Stimulated activated CD4-positive, alpha-beta T cell treated with anti-CD3 and anti-CD28 coated beads, Interleukin-4, amount 100 ng/mL, for 4 hours (primary cell): ENCODE measurements at places on chromosomes 1 and 21.

- DNase-seq: no peak
Measured at GRCh38 chr1:28893403-28894102, 20.8 kb upstream of the EPB41 start.

DNA sequence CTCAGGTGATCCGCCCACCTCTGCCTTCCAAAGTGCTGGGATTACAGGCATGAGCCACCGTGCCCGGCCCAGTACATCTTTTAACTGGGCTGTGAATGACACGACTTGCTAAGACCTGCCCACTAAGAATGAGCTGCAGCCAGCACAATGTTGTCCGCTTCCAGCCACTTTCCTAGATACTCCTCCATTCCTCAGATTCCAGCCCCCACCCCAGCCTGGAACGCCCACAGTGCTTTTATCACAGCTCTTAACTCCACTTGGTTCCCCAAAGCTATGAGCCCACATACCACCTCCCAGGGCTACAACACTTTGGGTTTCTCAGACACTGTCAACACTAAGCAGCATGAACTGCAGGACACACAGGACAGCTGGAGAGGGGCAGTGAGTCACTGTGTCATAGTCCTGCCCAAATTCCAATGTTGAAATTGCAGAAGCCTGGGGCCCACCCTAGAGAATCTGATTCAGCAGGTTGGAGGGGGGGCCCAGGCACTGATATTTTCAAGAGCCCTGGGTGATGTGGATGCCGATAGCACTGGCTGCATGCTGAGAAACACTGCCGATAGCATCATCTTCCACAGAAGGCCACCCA lies 58.0 kb downstream of the ACBD3 start:
- DNase-seq: no peak

GRCh38 chr1:22738522-22738921 lies 27.9 kb downstream of the EPHB2 start:
- no peak for DNase-seq

- DNase-seq: no peak
Measured at GRCh38 chr1:15633756-15634420, 16.6 kb downstream of the DDI2 start.

GRCh38 chr1:79741720-79742421 lies 735.3 kb upstream of the ADGRL4 start:
- DNase-seq: no peak

GRCh38 chr1:216822480-216822879 lies 99.3 kb upstream of the ESRRG start:
- DNase-seq: no peak

DNA sequence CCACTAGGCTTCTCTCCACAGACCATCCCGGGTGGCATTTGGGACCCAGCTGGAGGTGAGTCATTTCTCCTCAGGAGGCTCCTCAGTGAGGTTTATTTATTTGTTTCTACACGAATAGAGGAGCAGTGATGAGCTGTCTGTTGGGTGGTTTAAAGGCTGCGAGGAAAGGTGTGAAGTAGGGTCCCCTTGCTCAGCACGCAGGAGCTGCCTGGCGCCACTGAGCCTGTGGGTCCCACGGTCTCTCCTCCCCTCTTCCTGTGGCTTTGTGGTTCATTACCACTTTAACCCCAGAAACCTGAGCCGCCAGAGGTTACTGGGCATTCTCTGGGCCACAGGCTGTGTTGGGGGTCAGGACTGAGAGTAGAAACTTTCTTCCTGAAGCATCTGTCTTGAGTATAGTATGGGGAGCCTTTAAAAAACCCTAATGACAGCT lies 39.9 kb downstream of the IL6R start:
- no peak for DNase-seq

- DNase-seq: no peak
Measured at GRCh38 chr1:206595581-206596318, 16.5 kb downstream of the EIF2D start.

GRCh38 chr1:160460214-160460642 lies 59.9 kb downstream of the VANGL2 start:
- DNase-seq: no peak

DNA sequence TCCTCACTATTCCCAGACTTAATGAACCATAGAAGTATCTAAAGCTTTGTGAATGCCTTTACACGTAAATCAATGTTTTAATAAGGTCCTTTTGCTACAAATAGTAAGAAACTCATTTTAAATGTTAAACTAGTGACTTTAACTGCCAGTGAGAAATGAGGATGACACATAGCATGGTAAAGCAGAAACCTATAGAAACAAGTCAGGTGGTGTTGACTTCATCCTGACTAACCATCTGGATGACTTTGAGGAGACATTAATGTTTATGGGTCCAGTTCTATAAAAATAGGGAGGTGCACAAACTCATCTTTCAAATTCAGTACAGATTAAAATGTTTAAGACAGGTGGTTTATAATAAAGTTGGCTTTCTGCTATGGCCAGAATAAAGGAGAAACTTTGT lies 85.4 kb downstream of the COLGALT2 start:
- DNase-seq: no peak

DNA sequence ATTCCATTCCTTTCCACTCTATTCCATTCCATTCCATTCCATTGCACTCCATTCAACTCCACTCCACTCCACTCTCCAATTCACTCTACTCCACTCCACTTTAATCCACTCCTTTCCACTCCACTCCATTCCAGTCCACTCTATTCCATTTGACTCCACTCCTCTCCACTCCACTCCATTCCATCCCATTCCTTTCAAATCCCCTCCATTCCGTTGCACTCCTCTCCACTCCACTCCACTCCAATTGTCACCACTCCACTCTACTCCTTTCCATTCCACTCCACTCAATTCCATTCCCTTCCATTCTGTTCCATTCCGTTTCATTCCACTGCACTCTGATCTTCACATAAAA lies 2563.7 kb upstream of the TPTE start:
- DNase-seq: no peak

DNA sequence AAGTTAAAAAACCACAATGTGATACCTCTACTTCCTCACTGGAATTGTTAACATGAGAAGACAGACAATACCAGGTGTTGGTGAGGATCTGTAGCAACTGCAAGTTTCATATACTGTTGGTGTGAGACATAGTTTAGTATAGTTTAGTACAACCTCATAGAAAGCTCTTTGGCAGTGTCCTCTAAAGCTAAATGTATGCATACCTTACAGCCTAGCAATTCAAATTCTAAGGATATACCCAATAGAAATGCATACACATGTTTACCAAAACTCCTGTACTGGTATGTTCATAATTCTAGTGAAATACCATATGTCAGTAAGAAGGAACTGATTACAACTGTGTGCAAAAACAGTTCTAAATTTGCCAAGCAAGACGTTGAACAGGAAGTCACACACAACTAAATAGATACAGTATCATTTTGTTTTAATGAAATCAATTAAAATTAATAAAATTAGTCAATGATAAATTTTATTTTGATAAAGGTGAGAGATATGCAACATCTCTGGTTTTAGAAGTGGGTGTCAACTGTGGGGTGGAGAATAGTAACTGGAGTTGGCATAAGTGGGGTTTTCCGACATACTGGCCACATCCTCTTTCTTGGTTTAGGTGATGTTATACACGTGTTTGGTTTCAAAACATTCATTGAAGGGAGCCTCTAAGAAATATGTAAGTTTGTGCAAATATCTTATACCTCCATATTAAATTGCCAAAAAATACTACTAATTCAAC lies 450.7 kb downstream of the PTPRC start:
- DNase-seq: peak; percentile 24

- no peak for DNase-seq
Measured at GRCh38 chr1:210024996-210025395, 87.0 kb downstream of the SYT14 start.

DNA sequence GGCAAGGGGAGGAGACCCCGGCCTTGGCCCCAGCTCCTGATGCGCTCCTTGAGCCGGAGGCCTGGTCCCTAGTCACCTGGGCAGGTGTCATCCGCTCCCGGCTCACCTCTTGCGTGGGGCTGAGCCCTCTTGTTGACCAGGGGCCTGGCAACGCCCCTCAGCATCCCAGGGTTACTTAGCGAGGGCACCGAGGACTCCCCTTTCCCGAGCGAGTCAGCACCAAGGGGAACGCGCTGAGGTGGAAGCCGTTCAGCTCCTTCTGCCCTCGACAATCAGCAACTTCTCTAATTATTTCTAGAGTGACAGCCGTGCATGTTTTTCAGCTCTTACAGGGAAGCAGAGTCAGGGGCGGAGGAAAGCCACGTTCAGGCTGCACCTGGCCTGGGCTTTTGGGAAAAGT lies 522 bp downstream of the SLC45A1 start:
- DNase-seq: no peak

DNA sequence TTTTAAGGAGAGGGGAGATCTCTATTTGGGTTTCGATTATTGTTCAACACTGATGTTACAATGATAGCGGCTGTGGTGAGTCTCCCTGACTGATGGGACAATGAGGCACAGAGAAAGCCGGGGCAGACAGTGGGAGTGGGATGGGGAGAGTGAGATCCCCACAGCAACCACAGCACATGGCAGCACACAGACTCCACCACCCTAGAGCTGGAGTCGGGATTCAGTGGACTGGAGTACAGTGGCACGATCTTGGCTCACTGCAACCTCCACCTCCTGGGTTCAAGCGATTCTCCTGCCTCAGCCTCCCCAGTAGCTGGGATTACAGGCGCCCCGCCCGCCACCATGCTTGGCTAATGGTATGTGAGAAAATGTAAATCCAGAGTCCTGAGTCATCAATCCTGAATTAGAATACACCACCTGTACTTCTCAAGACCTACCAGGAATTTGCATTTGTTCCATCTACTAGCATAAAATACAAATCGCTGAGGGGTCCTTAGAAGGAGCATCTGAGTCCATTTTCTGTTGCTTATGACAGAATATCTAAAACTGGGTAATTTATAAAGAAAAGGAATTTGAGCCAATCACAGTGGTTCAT lies 125.8 kb downstream of the TOMM20 start:
- no peak for DNase-seq

DNA sequence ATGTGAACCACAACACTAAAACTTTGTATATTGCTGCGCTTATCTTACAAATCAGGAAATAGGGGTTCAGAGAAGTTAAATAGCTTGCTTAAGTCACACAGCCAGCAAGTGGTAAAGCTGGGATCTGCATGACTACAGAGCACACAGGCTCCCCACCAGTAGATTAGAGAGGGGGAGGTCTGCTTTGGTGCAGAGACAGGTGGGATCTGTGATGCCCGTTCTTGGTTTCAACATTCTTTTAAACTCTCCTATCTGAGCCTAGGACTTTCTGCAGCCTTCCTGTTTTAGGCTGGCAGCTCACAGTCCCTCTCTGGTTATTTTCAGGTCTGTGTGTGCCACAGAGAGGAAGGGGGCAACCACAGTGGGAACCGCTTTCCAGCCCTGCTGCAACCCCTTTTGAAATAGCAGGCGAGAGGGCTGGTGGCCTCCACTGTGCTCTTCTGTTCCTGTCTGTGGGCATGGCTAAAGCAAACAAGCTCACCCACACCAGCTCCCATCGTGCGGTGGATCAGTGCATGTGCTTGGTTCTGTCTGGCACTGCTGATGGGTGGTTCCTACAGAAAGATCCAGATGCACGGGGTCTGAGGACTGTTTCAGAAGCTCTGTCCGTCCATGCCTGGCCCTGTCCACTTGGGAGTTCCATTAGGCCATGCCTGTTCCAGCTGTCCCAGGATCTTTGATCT lies 1.7 kb upstream of the IL6R start:
- DNase-seq: no peak

DNA sequence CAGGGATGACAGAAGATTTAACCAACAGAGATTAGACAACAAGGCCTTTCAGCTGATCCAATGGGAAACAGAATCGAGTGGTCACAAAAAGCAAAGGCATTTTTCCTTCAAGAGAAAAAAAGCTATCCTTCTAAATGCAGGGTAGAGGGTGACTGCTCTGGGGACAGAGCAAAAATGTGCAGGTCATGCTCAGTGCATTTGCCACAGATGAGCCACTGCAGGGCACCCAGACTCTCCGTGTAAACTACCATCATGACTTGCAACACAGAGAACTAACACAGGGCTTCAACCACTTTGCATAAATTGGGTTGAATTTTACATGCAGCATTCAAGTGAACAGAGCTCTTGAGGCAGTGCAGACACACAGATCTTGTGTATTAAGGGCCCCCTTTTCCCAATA lies 56.8 kb downstream of the PRKAB2 start:
- DNase-seq: no peak

- DNase-seq: no peak
Measured at GRCh38 chr1:163980394-163980793, 578.6 kb upstream of the PBX1 start.

DNA sequence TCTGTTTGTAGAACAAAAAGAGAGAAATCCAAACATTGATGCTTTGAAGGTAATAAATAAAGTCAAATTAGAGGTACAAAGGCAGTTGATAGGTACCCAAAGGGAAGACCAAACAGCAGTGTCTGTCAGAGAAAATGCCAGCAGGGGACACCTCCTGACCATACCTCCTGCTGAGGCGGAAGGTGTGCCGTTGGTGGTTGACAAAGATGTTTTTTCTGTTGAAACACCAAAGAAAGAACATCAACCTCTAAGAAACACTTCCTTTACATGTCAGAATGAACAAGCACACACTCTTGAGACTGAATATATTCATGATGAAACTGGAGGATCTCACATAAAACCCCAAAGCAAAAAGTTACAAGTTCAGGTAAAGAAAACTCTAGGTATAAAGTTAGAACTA lies 128.3 kb downstream of the MACF1 start:
- no peak for DNase-seq

DNA sequence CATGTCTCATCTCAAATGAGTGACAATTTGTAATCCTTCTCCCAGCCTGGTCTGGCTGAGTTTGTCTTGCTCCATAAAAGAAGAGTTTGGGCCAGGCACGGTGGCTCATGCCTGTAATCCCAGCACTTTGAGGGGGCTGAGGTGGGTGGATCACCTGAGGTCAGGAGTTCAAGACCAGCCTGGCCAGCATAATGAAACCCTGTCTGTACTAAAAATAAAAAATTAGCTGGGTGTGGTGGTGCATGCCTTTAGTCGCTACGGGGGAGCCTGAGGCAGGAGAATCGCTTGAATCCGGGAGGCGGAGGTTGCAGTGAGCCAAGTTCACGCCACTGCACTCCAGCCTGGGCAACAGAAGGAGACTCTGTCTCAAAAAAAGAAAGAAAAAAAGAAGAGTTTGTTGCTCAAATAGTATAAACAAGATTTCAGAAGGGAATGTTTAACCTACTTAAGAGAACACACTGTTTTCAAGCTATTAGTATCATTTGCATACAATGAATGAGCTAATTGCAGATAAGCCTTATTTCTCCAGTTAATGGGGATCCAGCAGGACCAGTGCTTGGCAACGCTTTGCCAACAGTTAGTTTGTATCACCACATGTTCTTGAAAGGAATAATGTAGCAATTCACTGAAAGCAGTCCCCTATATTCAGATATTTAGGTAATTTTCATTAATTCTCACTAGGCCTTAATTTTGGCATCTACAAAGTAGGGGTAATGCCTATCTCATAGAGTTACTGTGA lies 15.9 kb downstream of the KLHDC7A start:
- DNase-seq: no peak

- DNase-seq: no peak
Measured at GRCh38 chr21:20789729-20790500, 208.3 kb upstream of the NCAM2 start.

- DNase-seq: no peak
Measured at GRCh38 chr1:211920602-211921226, 90.2 kb upstream of the LPGAT1 start.

DNA sequence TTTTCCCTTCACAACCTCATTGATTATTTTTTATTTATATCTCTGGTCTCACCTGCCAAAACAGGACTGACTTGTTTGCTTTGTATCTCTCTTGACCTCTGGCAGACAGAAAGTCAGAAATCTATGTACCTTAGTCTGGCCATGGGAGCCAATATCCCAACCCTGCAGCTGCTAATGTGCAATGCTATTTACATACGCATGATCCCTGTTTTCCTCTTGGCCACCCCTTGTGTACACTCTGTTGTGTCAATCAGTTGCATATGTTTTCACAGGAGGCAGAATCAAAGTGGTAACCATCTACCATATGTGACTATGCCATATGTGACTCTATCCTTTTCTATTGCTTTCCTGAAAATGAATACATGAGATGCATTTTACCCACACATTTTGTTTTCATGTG lies 688.8 kb downstream of the PLA2G4A start:
- no peak for DNase-seq
